ENCODE measurements at places on chromosomes 1 and 21.

DNA sequence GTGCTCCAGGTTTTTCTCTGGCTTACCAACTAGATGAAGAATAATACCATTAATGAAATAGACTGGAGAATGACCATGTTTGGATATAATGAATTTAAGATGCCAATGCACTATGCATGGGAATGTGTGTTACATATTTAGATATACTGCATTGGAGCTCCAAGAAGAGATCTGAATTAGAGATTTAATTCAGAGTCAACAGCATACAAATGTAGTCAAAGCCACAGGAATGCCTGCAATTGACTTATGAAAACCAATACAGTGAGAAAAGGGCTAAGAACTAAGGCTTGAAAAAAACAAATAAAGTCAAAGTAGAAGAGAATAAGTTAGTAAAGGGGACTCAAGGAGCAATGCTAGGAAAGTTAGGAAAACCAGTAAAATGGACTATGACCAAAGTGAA, 59.1 kb downstream of the USP24 start:
- no peak for DNase-seq

- DNase-seq = no peak
Observed at GRCh38 chr21:14901482-14901958, 163.3 kb downstream of the NRIP1 start.

GRCh38 chr1:114648503-114648902, 21.3 kb downstream of the DENND2C start:
- DNase-seq = no peak

- DNase-seq = no peak
Observed at GRCh38 chr21:32377991-32378390, 14.8 kb downstream of the URB1 start.

- DNase-seq = no peak
Observed at GRCh38 chr1:56819387-56819899, at the start of gene FYB2. FYB2 (minus strand) TSS chr1:56819404; CDS start chr1:56819290, 114 bp downstream.

DNA sequence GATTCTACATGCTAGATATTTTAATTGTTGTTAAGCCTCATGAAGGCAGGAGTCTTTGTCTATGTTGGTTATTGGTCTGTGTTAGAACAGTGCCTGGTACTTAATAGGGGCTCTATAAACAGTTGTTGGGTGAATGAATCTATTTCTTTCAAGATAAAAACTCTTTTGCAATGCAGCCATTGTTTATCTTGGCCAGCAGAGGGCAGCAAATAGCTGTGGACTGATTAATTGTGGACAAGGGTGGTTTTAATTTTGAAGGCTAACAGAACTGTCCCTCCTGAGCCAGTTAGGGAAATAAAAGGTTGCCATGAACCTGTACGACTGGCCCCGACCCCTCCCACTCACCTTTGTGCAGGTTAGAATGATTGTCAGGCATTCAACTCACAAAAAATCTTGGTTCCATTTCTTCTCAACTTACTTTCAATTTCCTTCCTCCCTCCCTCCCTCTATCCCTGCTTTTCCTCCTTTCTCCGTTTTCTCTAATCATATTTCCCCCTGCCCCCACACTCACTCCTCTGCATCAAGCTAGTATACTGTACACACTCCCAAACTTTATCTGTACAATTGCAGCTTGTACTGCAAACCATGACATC, 66.3 kb upstream of the DIRAS3 start:
- DNase-seq = peak; percentile 36

DNA sequence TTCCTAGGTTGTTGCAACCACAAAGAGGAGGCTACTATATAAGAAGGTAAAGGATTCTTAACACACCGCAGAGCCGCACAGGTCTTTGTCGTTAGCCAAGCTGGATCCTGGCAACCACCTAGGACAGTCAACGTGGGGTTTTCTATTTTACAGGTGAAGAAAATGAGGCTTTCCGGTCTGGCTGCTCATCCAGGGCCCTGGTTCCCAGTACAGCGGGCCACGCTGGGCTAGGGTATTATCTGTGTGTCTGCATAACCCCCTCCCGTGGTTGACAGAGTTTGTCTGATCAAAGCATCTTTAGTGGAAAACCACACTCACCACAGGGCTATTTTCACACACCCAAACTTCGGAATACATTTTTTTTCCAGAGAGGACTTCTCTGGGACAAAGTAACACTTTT, 39.0 kb upstream of the PDE9A start:
- DNase-seq = no peak

DNA sequence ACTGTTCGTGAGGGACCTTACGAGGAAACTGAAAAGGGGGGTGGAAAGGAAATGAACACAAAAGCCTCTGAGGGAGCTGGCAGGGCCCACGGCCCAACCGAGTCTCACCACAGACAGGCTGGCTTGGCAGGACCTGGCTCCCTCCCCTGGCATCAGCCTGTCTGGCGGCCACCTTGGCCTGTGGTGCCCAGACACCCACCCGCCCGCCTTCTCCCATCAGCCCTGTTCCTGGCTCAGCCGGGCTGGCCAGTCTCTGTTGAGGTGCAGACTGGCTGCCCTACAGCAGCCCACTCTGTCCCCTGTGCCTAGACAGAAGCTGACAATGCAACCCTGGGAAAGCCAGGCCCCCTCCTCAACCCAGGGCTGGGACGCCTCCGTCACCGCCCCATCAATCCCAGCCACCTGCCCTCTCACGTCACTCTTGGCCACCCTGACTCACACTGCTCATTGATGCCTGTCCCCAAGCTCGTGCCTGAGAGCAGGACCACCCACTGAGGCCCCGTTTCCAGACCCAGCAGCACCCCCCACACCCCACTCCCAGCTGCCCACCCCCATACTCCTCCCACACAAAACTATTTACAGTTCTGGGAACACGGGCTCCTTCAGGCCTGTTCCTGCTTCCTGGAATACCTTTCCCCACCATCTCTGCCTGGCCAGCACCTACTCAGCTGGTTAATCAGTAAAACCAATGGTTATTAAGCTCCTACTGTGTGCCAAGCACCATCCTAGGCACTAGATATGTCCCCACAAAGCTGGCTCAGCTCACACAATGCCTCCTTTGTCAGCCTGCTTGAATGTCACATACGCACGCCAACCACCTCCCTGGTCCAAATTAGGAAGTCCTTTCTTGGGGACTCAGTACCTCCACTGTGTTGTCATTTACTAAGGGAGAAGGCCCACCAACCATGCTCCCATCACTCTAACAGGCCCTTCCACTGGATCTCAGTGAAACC, 22.7 kb downstream of the SDC3 start:
- DNase-seq = no peak

DNA sequence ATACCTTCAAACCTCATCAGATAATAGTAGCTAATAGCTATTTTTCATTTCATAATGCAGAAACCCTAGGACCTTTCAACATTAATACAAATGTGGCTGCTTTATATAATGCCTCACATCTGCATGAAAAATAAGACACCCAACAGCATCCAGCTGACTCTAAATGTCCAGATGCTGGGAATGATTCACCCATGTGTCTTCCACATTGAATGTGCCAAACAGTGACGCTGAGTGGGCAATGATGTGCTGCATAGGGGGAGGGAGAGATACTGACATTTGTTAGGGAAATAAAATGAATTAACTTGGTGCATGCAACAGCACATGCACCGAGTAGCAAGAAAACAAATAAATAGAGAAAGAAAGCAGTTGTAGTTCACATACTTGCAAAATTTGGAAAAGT, 199.3 kb downstream of the DSCAM start:
- DNase-seq = no peak

GRCh38 chr1:33641104-33641830, 168.8 kb downstream of the ZSCAN20 start:
- no peak for DNase-seq

GRCh38 chr1:25501235-25502058, 42.0 kb upstream of the LDLRAP1 start:
- no peak for DNase-seq

GRCh38 chr1:223223091-223223995, 80.3 kb upstream of the TLR5 start:
- no peak for DNase-seq

DNA sequence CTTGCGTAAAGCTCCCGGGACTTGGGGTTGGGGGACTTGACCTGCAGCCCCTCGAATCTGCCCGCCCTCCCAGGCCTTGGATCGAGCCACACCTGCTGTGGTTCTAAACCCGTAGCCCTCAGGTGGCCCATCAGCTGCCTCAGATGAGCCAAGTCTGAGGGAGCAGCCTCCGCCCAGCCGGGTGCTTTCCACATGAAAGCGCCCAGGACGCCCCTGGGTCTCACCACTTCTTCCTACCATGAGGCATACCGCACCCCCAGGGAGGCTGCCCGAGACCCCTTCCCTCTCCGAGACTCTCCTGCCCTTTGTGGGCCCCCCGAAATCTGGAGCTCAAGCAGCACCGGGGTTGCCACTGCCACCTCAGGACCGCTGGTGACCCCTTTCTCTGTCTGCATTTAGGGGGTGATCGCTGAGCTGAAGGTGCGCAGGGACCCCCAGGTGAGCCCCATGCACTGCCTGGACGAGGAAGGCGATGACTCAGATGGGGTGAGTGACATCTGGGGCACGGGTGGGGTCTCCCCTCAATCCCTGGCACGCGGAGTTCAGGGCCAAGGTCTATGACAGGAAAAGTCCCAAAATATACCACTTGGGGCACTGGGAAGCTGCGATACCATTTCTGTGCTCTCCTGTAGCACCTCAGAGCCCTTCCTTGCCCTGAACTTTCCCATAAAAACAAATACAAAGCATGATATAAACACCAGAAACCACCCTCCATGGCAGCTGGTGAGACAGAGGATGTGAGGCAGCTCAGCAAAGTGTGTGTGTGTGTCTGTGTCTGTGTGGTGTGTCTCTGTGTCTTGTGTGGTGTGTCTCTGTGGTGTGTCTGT, 68.5 kb downstream of the SLC19A1 start:
- no peak for DNase-seq

DNA sequence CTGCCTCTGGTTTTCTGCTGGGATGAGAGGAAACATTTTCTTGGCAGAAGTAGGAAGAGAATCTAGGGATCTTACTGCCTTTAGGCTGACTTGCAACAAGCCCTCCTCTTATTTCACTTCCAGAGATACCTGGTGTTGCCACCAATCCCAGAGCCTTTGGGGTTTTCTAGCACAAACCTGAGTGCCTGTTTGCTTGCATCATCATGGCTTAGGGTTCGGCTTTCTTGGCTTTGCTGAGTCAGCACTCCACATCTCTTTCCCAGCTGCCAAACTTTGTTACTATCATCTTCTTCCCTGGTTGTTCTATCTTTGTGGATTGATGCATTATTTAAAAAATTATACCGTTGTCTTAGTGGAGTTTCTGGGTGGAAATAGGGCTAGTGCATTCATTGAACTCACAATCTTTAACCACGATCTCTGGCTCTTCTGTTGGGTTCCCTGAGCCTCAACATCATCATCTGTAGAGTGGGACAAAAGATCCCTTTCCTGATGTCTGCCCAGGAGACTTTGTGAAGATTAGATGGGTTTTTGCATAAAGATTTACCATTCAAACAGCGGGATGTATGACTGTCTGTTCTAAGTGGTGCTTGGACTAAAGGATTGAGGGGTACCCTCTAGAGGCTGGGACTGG, 76.6 kb upstream of the SELENON start:
- DNase-seq = no peak

GRCh38 chr1:46690931-46691421, 19.3 kb downstream of the TEX38 start:
- no peak for DNase-seq

GRCh38 chr1:230148126-230148652, 81.2 kb downstream of the GALNT2 start:
- no peak for DNase-seq

DNA sequence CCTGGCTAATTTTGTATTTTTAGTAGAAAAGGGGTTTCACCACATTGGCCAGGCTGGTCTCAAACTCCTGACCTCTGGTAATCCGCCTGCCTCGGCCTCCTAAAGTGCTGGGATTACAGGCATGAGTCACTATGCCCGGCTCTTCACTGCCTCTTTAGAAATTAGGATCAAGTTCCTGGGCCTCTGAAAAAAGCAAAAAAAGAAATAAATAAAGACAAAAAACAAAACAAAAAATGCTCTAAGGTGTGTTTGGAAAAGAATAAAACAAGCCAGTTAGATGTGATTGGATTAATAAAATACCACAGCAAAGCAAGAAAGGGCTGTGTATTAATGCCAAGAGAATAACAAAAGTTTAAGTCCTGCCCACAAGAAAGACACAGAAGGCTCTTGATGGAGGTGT, 4.2 kb upstream of the ABCB10 start:
- DNase-seq = no peak

DNA sequence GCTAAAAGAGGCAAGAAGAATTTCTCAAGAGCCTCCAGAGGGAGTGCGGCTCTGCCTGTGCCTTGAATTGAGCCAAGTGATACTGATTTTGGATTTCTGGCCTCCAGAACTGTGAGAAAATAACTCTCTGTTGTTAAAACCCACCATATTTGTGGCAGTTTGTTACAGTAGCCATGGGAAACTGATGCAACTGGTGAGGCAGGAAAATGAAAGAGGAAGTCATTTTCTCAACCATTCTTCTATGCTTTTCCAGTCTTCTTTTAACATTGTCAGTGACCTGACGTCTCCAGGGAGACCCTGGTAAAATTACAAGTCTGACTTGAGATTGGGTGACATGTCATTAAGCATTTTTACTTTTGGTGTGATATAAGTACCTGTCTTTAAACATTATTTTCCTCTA, 5.8 kb downstream of the OR6P1 start:
- DNase-seq = no peak

DNA sequence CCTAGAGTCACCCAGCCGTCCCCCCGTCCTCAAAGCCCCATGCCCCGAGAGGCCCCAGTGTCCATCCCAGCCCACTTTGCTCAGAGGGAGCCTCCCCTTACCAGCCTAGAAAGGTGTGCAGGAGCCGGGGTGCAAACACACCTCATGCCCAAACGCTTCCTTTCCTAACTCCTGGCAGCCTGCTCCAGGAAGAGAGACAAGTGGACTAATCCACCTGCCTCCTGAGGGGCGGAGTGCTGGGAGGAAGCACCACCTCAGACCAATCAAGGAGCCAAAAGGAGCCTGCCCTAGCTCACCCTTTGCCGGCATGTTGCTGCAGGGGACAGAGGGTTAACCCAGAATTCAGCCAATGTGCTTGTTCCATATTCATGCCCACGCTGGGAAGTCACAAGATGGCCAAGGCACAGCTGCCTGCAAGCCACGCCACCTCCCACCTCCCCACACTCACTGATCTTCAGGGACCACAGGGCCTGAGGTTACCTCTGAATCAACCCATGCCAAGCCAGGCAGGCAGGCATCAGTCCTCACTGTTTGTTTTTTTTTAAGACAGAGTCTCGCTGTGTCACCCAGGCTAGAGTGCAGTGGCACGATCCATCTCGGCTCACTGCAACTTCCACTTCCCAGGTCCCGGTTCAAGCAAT, 27.8 kb downstream of the PLEKHA6 start:
- DNase-seq = no peak

DNA sequence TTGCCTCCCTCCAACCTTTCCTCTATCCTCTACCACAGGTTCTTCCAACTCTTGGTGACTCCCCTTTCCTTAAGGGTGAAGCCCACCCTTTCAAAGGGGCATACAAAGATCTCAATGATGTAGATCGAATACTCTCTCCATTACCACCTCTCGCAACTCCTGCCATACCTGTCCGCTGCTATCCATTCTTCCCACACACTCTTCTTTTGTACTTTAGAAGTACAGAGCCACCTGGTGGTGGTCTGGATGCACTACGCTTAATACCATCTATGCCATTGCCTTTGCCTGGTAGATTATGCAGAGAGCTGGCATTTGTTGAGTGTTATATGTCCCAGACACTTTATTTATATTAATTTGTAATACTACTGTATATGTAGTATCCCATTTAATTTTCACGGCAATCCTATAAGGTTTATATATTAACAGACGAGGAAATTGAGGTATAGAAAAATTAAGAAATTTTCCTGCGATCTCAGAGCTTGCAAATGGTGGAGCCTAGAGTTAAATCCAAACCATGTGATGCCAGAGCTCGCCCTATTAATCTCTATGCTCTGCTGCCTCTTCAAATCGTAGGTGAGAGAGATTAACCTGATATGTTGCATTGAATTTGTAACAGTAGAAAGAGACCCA, 22.9 kb downstream of the TSHB start:
- peak; percentile 22 for DNase-seq

Measured in stimulated activated CD8-positive, alpha-beta memory T cell treated with anti-CD3 and anti-CD28 coated beads, Interleukin-7, amount 100 ng/mL, for 4 hours (primary cell).